ENCODE measurements at places on chromosomes 6 and 20.

DNA sequence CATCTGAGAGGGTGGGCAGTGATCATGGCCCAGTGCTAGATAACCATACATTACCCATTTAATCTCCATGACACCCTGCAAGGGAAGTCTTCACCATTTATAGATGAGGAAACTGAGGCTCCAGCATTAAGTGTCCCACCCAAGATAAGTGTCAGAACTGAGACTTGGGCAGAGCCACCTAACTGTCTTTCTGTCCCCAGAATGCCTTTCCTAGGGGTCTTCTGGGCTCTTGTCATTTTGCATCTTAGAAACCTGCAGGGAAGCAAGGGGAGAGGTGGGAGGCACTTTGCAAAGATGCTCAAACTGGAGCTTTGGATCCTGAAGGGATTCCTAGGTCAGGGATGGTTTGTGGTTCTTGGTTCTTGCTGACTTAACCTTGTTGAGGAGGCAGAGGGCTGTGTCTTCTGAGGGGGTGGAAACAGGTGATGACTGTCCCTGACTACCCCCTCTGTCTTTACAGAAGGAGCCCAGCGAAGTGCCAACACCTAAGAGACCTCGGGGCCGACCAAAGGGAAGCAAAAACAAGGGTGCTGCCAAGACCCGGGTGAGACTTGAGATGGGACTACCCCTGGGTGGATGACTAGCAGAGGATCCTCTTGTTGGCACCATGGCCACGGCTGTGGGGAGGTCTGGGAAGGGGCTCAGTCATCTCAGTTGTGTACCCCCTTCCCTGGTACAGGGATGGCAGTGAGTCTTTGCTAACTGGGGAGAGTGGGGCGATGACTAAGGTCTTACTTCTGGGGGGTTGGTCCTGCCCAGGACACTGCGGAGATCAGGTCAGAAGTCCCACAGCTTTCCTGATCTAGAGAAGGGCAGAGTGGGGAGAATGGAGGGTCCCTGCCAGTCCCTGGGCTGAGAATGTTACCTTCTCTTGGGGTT, 5.8 kb downstream of the HMGA1 start:
- no peak for DNase-seq

DNA sequence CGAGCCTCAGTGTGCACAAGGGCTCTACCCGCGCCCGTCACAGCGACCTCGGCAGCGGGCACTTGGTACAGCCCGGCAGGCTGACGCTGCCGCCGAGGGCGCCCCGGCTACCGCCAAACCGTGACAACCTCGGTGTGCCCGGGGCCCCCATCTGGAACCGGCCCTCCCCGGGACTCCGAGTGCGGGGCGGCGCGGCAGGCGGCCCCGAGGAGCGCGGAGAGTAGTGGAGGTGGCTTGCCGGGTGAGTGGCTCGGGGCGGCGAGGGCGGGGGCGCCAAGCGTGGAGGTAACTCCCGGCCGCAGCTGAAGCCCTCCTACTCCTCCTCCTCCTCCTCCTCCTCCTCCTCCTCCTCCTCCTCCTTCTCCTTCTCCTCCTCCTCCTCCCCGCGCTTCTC, at the start of gene ISM1:
Gene ISM1 (plus strand): TSS at position 371 of the 394 bp plus-strand sequence. CDS start 503 bp downstream, outside the sequence.
- no peak for DNase-seq

GRCh38 chr6:74458536-74458935, 747.3 kb downstream of the COL12A1 start:
- no peak for DNase-seq

- no peak for DNase-seq
Observed at GRCh38 chr20:17735959-17736621, 36.3 kb downstream of the BANF2 start.

GRCh38 chr20:18986146-18986830, 172.7 kb downstream of the SCP2D1 start:
- no peak for DNase-seq

DNA sequence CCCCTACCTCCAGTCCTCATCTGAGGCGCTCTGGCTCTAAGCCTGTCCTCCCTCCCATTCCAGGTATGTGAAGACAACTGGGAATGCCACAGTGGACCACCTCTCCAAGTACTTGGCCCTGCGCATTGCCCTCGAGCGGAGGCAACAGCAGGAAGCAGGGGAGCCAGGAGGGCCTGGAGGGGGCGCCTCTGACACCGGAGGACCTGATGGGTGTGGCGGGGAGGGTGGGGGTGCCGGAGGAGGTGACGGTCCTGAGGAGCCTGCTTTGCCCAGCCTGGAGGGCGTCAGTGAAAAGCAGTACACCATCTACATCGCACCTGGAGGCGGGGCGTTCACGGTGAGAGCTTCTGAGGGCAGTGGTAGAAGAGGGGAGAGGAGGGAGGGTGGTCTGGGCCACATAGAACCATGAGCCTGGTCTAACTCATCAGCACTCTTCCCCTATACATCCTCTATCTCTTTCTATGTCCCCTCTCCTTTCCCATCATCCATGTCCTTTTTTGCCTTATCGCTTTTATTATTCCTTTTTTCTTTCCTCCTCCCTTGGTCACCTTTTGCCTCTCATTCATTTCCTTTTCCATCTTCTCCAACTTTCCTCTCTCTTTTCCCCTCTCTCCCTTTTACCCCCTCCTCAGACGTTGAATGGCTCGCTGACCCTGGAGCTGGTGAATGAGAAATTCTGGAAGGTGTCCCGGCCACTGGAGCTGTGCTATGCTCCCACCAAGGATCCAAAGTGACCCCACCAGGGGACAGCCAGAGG, 3.5 kb downstream of the RING1 start:
- no peak for DNase-seq

DNA sequence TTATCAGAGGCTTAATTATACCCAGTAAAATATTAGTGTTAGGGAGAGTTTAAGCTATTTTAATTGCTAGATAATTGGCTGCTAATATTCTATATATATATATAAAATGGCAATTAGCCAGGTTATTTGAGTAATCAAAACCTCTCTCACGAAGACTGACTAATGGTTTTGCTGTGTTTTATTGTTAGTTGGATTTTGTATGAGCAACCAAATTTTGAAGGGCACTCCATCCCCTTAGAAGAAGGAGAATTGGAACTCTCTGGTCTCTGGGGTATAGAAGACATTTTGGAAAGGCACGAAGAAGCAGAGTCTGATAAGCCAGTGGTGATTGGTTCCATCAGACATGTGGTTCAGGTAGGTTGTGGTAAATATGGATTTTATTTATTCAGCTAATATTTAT, 102.2 kb downstream of the RTN4IP1 start:
- DNase-seq = no peak

GRCh38 chr6:46138281-46138680, 8.5 kb downstream of the ENPP4 start:
- DNase-seq = no peak

DNA sequence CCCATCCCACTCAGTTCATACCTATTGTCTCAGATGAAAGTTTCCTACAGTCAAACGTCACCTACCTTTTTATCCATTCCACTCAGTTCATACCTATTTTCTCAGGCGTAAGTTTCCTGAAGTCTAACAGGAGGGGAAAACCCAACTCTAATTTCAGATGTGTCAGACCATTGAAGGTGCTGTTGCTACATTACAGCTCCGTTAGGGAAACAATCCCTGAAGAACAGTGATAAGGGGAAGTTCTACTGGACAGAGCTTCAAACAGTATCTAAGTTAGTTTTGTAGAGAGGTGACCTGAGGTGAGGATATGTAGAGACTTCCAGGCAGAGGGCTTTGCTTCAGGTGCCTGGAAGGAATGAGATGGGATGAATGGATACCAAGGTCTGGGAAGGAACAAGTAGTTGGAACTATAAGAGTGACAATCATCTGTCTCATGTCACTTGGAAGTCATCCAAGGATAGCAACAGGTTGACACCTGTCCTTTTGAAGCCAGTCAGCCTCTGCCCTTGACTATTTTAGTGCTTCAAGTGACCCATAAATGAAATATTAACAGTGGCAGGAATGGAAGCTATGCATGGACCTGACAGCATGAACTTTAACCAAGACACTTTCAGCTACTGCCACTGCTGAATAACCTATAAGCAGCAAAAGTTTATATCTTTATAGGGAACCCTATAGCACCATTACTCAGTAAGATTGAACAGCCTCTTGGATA, 191.6 kb upstream of the MOCS1 start:
- DNase-seq = no peak

- DNase-seq = no peak
Observed at GRCh38 chr6:3844097-3844463, 5.1 kb upstream of the FAM50B start.

- no peak for DNase-seq
Observed at GRCh38 chr20:404088-404487, 4.0 kb upstream of the RBCK1 start.

GRCh38 chr6:5772408-5773120, 234.2 kb downstream of the NRN1 start:
- no peak for DNase-seq

DNA sequence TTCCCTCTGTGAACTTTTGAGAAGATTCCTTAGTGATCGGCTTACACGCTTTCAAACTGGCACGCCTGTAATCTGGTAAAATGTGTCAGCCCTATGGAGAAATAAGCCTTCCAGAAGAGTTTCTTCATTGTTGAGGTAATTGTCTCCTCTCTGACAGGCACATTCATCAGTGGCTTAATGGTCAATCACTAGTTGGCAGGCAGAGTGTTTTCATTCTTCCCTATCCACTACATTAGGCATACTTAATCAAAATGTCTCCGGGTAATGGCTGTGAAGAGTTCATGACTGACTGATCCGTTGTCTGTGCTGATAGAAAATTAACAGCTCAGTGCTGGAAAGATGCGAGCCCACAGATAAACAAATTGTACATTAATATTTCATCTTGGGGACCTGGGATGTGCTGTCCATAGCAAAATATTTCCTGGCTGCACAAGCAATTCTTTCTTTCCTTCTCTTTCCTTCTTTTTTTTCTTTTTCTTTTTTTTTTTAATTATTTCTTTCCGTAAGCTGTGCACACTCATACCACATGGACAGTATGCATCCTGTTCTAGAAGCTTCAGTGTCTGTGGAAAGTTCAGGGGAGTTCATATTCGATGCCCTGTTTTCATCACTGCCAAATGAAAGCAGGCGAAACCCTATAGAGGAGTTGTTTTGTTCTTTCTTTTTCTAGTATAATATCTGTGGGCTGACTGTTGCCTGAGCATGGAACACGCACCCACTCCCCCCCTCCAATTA, 31.4 kb downstream of the TSHZ2 start:
- no peak for DNase-seq

GRCh38 chr20:56359212-56360132, 698 bp downstream of the FAM210B start:
- no peak for DNase-seq

- no peak for DNase-seq
Observed at GRCh38 chr6:169370054-169370453, 116.4 kb upstream of the THBS2 start.

DNA sequence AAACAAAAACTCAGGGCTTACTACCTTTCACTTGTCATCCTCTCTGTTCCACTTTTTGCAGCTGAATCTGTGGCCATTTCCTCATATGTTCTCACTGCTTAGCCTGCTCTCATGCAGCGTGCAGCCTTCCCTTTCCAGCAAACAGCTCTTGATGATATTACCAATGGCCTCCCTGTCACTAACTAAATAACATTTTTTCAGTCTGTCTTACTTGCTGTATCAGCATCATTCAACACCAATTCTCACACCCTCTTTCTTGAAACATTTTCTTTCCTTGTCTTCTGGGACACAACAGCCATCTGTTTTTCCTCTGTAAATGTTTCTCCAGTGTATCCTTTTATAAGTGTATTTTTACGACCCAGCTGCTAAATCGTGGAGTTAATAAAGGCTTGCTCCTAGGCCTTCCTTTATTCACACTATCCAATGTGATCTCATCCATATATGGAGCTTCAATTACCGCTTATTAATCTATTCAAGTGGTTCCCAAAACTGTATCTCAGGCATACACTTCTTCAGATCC, 523.6 kb upstream of the RNF217 start:
- no peak for DNase-seq

GRCh38 chr20:22511943-22512910, 72.1 kb downstream of the FOXA2 start:
- DNase-seq = no peak

DNA sequence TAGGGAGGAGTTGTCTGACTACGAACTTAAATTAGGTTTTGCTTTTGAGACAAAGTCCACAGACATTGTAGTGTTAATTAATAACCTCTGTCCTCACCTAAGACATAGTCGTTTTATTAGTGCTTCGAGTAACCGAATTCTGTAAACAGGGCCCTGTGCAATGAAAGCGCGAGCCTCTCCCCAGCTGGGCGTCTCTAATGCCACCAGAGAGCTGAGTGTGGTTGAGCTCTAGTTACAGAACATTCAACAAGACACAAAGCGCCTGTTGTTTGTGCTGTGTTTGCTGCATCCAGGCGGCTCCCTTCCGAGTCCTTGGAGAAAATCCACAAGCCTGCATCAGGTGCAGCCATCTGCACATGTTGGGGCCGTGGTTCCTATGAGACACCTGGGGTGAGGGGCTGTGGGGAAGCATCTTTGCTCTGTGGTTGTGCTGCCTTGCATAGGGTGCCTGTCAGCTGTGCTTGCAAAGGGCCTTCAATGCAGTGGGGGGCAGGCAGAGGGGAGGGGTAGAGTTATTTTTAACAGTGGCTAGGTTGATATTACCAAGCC, 63.9 kb downstream of the CD164 start:
- DNase-seq = no peak

GRCh38 chr20:51385646-51386530, 156.6 kb downstream of the NFATC2 start:
- DNase-seq = peak; percentile 47

All from iPS DF 6.9 (cell line).